ENCODE measurements at places on chromosomes 13 and 19.

DNA sequence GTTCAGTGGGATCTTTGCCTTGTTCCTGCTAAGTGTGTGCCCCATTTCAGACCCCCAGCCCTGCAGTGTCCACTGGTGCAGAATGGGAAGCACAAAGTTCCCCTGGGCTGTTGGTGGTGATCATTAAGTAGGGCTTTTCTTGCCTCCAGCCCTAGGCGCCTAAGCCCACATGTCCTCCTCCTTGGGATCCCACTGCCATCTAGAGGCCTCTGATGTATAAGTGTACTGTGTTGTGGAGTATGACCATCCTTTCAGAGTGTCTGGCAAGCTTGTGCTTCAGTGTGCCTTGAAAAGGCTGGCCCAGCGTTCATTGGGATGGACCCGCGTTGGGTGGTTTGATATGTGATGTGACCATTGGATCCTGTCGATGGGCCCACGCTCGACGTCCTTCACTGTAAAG, 71.2 kb downstream of the WASF3 start:
- no peak for DNase-seq

DNA sequence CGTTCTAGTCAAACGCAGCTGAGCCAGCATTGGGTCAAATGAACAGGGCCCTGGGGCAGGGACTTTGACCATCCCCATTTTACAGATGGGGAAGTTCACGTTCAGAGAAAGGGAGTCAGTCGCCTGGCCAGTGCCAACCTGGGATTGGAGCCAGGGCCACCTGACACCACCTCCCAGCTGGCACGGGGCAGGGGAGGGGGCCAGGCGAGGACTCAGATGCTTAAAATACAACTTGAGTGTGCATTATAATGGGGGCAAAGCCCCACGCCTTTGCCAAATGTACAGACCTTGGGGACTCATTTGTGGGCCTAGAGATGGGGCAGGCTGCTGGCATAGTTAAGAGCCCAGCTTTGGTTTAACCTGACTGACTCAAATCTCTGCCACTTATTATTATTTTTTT, 14.6 kb downstream of the PRR12 start:
- DNase-seq: no peak

DNA sequence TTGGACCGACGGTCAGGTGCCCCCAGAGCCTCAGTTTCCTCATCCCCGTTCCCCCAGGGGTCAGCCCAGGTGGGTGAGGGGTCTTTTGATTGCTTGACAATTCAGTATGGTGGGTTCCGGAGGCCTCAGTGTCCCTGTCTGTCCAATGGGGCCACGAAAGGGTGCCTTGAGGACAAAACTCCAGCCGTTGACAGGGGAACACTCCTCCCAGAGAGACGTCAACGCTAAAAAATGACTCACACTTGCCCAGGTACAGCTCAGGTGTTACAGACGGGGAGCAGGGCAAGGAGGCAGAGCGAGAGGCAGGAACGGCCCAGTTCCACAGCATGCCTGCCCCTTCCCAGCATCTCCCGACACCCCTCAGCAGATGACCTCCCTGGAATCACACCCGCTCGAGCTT, 1.8 kb downstream of the TNFAIP8L1 start:
- no peak for DNase-seq

GRCh38 chr19:4373601-4374497, 26.5 kb downstream of the SH3GL1 start:
- no peak for DNase-seq

DNA sequence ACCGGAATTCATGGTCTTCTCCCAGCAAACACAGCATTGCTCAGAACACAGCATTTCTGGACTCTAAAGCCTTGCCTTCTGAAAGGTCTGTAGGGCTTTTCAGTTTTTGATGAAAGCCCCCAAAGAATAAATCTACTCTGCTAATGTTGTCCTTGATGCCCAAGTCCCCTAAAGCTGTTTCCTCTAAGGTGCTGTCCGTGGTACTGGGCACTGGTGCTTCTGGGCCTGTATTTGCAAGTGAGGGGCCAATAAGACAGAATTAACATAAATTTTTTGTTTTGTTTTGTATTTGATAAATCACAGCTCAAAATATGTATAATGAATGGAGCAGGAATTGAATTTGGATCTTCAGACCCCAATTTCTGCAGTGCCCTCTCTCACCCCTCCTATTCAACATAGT, 12.1 kb upstream of the LGALS13 start:
- DNase-seq: no peak

GRCh38 chr13:110443622-110444225, 117.8 kb downstream of the RAB20 start:
- no peak for DNase-seq

Measured in activated CD4-positive, alpha-beta memory T cell treated with anti-CD3 and anti-CD28 coated beads, Interleukin-2, amount 10 ng/mL, durations not matched to agents 7 days and 5 days (primary cell).